ENCODE measurements at places on chromosomes 2 and 18. TPM values are rescaled to one million over a fixed set of nuclear protein-coding genes. Genes with fewer than 3 reads are reported as not detected.

GRCh38 chr2:156818944-156819343 lies 382.8 kb downstream of the GPD2 start:
- H3K4me1 ChIP-seq = peaks cover 11% of the 10 kb centered on the region
- H3K36me3 ChIP-seq = no peaks in the 10 kb centered on the region
- no peak overlapping the region for H3K27ac ChIP-seq
- no peak overlapping the region for H3K4me3 ChIP-seq

DNA sequence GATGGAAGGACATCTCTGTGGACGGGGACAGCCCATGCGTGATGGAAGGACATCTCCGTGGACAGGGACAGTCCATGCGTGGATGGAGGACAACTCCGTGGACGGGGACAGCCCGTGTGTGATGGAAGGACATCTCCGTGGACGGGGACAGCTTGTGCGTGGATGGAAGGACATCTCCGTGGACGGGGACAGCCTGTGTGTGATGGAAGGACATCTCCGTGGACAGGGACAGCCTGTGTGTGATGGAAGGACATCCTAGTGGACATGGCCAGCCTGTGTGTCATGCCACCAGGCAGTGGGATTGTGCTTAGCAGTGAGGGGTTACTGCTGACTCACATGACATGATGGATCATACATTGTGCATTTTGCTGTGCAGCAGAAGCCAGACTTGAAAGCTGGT lies 30.0 kb upstream of the NFATC1 start:
- no peaks in the 10 kb centered on the region for H3K27me3 ChIP-seq
- H3K27ac ChIP-seq = no peak overlapping the region
- no peak for DNase-seq
- peaks cover 39% of the 10 kb centered on the region for H3K36me3 ChIP-seq
- H3K4me1 ChIP-seq = no peaks in the 10 kb centered on the region

DNA sequence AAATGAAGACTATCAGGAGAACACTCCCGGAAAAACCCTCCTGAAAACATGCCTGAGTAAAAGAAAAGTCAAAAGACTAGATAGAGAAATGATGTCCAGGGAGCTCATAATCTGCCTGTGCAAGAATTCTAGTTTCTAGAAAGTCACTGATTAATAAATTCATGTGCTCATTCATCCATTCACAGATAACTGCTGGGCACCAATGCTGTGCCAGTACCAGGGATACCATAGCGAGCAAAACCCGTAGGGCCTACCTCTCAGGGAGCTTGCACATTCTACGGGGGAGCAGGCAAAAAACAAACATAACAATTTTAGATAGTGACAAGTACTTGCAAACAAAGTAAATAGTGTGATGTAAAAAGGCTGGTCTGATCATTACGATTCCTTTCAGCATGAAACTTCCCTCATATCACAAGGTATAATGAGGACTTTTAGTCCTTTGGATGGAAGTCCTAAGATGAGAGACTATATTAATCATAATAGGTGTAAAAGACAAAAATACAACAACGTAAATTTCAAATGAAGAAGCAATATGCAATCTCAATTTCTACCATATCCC lies 289.9 kb downstream of the AFF3 start:
- no peaks in the 10 kb centered on the region for H3K27me3 ChIP-seq
- no peak overlapping the region for H3K4me3 ChIP-seq
- no peaks in the 10 kb centered on the region for H3K36me3 ChIP-seq

DNA sequence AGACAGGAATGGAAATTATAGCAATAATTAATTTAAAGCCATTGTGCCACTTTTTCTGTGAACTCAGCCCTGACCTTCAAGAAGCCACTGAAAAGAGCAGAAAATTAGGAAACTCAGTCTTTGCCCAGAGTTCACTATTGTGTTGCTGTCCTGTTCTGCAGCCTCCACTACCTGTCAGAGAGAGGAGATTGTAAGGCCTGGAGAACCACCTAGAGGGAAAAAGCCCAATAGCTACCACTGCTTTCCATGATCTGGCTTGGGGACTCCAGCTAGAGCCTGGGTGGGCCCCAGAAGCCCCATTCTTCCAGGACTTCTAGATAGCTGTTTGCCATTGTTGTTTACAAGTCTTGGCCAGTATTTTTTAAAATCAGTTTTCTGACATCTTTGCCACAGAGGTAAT lies 176.1 kb upstream of the KLF7 start:
- no peak overlapping the region for H3K27ac ChIP-seq
- DNase-seq = no peak
- no peaks in the 10 kb centered on the region for H3K4me1 ChIP-seq

DNA sequence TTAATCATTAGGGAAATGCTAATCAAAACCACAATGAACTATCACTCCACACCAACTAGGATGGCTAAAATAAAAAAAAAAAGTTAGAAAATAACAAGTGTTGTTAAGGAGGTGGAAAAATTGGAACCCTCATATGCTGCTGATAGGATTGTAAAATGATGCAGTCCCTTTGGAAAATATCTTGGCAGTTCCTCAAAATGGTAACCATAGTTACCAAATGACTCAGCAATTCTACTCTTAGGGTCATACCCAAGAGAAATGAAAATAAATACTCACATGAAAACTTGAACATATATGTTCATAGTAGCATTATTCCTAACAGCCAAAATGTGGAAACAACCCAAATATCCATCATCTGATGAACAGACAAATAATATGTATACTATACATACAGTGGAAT lies 15.7 kb upstream of the ACVR2A start:
- H3K4me1 ChIP-seq = peaks cover 4% of the 10 kb centered on the region
- no peak overlapping the region for H3K4me3 ChIP-seq
- DNase-seq = no peak
- H3K36me3 ChIP-seq = no peaks in the 10 kb centered on the region

GRCh38 chr18:35141567-35142274 lies 99.1 kb upstream of the ZNF397 start:
- no peaks in the 10 kb centered on the region for H3K27me3 ChIP-seq
- no peaks in the 10 kb centered on the region for H3K4me1 ChIP-seq
- H3K36me3 ChIP-seq = peaks cover 41% of the 10 kb centered on the region
- no peak overlapping the region for H3K27ac ChIP-seq

DNA sequence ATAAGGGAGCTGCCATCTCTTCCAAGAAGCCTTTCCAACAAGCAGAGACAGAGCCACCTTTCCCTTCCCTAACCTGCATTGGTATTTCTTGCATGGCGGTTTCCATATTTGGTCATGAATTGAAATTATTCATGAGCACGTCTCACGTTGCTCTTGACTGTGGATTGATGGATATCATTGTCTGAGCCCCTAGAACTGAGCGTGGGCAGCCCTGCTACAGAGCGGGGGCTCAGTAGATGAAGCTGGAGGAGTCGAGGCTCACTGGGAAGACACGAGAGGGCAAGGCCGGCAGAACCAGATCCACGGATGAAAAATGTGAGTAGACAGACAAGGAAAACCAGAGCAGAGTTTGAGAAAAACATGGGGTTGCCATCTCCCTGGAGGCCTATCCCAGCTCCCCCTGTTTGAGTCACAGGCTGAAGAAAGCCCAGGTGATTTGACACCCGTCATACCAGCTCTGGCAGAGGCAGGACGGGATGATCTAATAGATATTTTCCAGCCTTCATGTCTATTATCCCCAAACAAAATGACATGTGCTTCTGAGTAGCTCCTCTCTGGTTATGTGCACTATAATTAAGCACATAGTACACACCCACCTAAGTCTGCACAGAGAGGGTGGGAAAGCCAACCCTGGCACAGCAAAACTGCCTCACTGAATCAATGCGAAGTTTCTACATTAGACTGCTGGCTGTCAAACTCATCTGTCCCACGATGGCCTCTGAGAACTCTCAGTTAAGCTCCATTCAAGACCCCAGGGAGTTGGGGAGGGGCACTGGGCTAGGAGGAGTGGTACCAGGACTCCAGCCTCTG lies 363.5 kb upstream of the KLHL29 start:
- H3K4me1 ChIP-seq = no peaks in the 10 kb centered on the region
- no peak overlapping the region for H3K4me3 ChIP-seq
- DNase-seq = no peak
- H3K27me3 ChIP-seq = no peaks in the 10 kb centered on the region
- no peak overlapping the region for H3K27ac ChIP-seq
- no peaks in the 10 kb centered on the region for H3K36me3 ChIP-seq

GRCh38 chr2:186542002-186542401 lies 47.9 kb upstream of the ITGAV start:
- H3K4me3 ChIP-seq = no peak overlapping the region
- DNase-seq = no peak
- no peaks in the 10 kb centered on the region for H3K27me3 ChIP-seq
- peaks cover 29% of the 10 kb centered on the region for H3K4me1 ChIP-seq
- H3K27ac ChIP-seq = no peak overlapping the region
- H3K36me3 ChIP-seq = no peaks in the 10 kb centered on the region

- no peaks in the 10 kb centered on the region for H3K36me3 ChIP-seq
- DNase-seq = peak; percentile 42
- H3K4me3 ChIP-seq = no peak overlapping the region
- no peak overlapping the region for H3K27ac ChIP-seq
- no peaks in the 10 kb centered on the region for H3K27me3 ChIP-seq
- H3K4me1 ChIP-seq = no peaks in the 10 kb centered on the region
Measured at GRCh38 chr2:151350579-151351195, 6.7 kb upstream of the TNFAIP6 start.

GRCh38 chr2:203763938-203764664 lies 57.7 kb downstream of the CD28 start:
- peaks cover 10% of the 10 kb centered on the region for H3K4me1 ChIP-seq
- H3K4me3 ChIP-seq = no peak overlapping the region
- H3K36me3 ChIP-seq = no peaks in the 10 kb centered on the region
- H3K27ac ChIP-seq = no peak overlapping the region
- no peaks in the 10 kb centered on the region for H3K27me3 ChIP-seq

DNA sequence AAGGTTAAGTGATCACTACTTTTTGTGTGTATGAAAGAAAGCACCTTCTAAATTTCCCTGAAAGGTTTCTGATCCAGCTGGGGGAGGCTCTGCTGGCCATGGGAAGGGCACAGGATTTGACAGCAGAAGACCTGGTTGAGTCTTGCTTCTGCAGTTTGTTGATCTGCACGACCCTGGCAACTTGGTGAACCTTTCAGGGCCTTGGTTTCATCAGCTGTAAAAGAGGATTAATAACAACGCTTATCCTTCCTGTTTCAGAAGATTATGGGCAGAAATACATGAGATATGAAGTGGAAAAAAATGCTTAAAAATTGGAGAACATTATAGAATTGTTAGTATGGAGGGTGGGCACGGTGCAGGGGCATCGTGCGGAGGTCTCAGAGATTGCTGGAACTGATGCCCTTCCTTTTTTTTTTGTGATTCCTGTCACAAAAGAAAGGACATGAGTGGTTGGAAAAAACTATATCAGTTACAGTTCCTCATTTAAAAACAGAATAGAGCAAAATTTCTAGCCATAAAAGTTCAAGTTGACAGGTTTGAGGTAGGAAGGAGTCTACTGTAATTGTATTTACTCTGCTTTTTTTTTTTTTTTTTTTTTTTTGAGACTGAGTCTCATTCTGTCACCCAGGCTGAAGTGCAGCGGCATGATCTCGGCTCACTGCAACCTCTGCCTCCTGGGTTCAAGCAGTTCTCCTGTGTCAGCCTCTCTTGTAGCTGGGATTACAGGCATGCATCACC lies 47.4 kb downstream of the MFSD6 start:
- H3K27ac ChIP-seq = no peak overlapping the region
- DNase-seq = no peak
- H3K4me1 ChIP-seq = no peaks in the 10 kb centered on the region
- no peak overlapping the region for H3K4me3 ChIP-seq

- peak overlapping the region; percentile 95 for H3K27ac ChIP-seq
- no peaks in the 10 kb centered on the region for H3K27me3 ChIP-seq
- peaks cover 46% of the 10 kb centered on the region for H3K4me1 ChIP-seq
- DNase-seq = peak; percentile 96
Measured at GRCh38 chr2:26033270-26033817, 540 bp upstream of the RAB10 start.

DNA sequence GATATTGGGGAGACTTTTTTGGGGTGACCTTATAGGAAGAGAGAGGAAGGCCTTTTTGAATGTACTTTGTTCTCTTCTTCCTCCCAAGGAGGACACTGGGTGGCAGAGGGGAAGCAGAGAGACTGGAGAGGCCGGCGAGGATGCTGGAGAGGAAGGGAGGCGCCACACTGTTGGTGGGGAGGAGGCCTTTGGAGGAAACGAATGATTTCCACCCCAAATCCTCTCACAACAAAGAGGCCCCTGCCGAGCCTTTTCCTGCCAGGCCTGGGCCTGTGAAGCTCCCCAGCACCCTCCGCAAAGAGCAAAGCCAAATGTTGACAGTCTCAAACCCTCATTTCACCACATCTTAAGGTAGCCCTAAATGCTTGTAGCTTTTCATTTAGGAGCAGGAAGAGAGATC lies 59.0 kb upstream of the UPP2 start:
- H3K36me3 ChIP-seq = no peaks in the 10 kb centered on the region
- no peak overlapping the region for H3K4me3 ChIP-seq
- DNase-seq = peak; percentile 57
- no peaks in the 10 kb centered on the region for H3K27me3 ChIP-seq
- no peak overlapping the region for H3K27ac ChIP-seq

DNA sequence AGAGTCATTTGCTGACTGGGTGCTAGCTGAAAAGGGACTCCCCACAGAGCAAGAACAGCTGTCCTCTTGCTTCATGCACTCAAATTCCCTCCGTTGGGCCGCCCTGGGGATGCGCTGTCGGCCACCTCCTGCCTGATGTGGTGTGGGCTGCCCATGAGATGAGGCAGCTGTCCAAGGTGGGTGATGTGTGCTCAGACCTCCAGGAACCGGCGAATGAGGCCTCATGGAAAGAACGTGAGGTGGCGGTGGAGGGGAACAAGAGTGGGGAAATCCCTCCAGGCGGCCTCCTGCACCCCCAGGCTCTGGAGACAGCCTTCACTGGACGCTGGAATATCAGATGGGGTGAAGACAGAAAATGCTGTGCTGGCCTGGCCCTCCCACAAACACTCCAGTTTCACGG lies 79.8 kb downstream of the LONRF2 start:
- DNase-seq = no peak
- no peaks in the 10 kb centered on the region for H3K36me3 ChIP-seq
- H3K27ac ChIP-seq = no peak overlapping the region
- no peaks in the 10 kb centered on the region for H3K27me3 ChIP-seq
- peaks cover 8% of the 10 kb centered on the region for H3K4me1 ChIP-seq

DNA sequence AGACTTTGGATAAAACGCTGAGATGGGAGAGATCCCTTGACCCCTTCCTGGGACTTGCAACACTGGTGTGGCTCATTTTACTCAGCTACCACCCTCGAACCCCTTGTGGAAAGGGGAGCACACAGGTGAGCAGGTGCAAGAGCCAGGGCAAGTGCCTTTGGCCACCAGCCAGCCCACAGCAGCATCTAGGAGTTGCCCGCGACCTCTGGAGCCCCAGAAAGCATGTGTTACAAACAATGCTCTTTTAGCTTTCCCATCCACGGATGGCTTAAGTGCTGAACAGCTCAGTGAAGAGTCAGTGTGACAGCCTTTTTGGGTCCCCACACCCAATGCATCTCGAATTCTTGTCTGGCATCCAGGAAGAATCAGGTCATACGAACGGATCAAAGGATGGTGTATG lies 197.8 kb downstream of the MEMO1 start:
- H3K27me3 ChIP-seq = no peaks in the 10 kb centered on the region
- no peak overlapping the region for H3K4me3 ChIP-seq
- no peaks in the 10 kb centered on the region for H3K36me3 ChIP-seq
- H3K4me1 ChIP-seq = no peaks in the 10 kb centered on the region

Gene FSIP2
- total RNA-seq = 0.78 TPM

Gene BZW1
- total RNA-seq = 262 TPM

Gene KIAA2012
- not detected for total RNA-seq

Gene IL1R1
- total RNA-seq = 157 TPM
